ENCODE measurements at places on chromosomes 2 and 18.

DNA sequence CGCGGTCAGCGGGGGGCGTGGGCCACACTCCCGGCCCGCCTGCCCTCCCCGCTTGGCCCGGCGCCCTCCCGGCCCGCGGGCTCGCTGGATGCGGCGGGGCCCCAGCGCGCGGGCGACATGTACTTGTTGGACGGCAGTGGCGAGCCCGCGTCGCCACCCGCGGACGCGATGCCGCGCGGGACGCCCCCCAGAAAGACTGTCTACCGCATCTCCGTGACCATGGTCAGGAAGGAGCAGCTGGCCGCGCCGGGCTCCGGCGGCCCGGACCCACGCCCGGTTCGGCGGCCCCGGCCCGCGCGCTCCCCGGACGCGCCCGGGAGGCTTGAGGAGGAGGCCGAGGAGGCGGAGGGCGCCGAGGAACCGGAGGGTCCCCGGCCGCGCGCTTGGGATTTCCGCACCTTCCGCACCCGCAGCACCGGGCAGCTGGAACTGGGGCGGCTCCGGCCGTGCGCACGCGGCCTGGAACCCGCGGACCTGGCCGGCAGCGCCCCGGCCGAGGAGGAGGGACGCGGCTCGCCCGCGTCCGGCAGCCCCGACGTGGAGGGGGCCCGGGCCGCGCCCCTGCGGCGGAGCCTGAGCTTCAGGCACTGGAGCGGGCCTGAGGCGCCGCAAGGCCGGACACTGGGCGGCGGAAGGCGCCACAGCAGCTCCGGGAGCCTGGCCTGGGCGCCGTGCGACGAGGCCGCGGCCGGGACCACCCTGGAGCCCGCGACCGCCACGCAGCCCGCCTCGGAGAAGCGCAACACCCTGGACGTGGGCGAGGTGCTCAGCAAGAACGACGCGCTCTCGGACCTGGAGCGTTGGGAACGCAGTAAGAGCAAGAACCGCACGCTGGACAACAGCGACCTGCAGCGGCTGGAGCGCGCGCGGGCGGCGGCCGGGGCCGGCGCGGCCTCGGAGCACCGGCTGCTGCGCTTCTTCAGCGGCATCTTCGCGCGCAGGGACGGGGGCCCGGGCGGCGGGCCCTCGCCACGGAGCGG is 176.4 kb downstream of the AGAP1 start:
- DNase-seq: no peak

DNA sequence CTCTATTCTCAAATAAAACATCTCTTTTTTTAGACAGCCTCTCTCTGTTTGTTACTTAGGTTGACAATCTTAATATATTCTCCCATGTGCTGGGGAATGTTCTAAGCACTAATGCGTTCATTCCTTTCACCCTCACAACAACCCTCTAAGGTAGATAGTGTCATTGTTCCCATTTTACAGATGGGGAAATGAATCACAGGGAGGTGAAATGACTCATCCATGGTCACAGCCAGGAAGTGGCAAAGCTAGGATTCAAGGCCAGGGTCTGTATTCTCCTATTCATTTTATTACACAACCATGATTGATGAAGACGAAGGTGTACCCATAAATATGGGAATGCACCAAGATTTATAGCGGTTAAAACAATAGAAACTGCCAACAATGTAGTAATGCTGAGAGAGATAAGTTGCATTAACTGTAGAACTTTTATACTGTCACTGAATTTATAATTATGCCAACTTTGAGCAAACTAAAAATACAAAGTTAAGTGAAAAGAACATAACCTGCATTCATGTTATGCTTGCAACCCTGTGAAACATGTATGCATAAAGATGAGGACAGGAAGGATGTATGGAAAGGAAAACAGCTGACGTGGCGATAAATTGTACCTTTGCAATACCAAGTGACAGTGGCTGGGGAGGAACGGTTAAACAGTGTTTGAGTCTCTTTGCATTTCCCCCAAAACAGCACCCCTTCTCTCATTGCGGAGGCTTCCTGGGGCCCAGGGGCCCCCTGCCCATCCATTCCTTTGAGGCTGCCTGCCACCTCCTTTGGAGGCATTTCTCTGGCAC is 257.7 kb upstream of the AGAP1 start:
- no peak for DNase-seq

DNA sequence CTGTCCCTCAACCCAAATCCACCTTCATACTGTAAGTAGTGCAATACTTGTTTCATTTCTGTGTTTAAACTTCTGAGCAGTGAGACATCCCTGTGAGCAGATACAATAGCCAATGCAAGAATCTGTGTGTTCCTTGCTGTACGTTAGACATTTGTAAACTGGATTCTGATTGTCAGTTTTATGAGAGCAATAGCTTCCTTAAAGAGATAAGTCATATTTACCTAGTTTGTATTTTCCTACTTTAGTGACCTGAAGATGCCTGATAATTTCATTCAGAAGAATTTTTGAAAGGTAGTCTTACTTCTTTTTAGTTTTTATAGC is 90.7 kb downstream of the DPP4 start:
- DNase-seq: no peak

DNA sequence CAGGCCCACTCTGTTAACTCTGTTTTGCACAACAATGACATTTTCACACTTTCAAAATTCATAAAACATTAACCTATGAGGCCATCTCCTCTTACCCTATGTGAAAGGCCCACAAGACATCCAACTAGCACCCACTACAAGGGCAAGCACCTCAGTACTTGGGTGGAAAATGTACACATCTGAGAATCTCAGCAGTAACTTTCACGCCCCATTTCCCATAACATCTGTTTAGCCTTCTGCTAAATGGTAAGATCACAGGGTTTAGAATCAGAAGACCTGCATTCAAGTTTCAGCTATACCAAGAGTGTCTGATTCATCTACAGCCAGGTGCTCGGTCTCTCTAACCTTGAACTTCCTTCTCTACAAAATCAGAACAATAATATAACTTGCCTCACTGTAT is 89.2 kb downstream of the SP100 start:
- DNase-seq: no peak

DNA sequence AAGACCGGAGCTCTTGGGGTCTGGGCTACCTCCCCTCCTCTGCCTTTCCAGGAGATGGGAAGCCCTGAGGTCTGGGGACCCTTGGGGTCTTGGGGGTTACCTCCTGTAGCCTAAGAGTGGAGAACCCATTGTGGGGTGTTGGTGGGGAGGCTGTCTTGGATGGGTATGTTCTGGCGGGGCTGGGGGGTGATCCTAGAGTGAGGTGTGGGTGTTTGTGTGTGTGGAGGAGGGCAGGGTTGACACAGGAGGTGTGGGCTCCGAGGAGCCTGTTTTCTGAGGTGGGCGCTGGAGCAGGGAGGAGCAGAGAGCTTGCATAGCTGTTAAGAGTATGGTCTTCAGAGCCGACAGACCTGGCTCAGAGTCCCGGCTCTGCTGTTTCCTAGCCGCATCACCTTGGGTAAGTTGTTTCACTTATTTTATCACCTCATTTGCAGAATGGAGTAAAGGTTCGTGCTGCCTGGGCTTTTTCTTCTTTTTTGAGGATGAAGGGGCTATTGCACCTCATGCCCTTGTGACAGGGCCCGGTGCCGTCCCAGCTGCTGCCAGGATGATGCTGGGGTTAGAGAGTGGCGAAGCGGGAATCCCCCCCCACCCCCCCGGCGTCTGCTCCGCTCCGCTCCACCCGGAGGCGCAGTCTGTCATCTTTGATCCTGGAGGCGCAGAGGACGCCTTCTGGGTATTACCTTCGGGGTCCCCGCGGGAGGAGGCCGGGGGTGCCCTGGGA is 17.2 kb downstream of the TET3 start:
- DNase-seq: no peak

DNA sequence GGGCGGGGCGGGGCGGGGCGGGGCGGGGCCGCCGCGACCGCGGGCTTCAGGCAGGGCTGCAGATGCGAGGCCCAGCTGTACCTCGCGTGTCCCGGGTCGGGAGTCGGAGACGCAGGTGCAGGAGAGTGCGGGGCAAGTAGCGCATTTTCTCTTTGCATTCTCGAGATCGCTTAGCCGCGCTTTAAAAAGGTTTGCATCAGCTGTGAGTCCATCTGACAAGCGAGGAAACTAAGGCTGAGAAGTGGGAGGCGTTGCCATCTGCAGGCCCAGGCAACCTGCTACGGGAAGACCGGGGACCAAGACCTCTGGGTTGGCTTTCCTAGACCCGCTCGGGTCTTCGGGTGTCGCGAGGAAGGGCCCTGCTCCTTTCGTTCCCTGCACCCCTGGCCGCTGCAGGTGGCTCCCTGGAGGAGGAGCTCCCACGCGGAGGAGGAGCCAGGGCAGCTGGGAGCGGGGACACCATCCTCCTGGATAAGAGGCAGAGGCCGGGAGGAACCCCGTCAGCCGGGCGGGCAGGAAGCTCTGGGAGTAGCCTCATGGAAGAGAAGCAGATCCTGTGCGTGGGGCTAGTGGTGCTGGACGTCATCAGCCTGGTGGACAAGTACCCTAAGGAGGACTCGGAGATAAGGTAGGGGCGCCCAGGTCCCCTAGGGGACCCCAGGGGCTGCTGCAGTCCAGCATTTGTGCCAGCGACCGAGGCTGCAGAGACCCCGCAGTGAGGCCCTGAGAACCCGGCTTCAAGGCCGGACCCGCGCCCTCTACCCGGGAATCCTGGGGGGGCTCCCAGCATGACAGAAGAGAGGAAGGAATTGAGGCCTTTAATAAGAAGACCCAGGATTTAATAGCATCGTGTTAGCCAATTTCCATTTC is at the start of gene KHK:
Gene KHK (plus strand): TSS at position 49 of the 870 bp plus-strand sequence. CDS start 488 bp downstream, at position 537.
- DNase-seq: no peak

DNA sequence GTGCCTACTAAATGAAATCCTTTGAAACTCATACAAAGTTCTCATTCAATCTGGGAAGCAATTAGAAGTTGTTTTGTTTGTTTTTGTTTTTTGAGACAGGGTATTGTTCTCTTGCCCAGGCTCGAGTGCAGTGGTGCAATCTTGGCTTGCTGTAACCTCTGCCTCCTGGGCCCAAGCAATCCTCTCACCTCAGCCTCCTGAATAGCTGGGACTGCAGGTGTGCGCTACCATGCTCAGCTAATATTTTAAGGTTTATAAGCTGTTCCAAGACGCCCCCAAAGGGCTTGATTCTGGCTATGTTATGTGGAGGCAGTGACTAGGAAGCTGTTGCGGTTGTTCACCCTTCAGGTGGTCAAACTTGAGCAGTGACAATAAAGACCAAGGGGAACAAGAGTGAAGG is 48.5 kb downstream of the NAB1 start:
- no peak for DNase-seq

DNA sequence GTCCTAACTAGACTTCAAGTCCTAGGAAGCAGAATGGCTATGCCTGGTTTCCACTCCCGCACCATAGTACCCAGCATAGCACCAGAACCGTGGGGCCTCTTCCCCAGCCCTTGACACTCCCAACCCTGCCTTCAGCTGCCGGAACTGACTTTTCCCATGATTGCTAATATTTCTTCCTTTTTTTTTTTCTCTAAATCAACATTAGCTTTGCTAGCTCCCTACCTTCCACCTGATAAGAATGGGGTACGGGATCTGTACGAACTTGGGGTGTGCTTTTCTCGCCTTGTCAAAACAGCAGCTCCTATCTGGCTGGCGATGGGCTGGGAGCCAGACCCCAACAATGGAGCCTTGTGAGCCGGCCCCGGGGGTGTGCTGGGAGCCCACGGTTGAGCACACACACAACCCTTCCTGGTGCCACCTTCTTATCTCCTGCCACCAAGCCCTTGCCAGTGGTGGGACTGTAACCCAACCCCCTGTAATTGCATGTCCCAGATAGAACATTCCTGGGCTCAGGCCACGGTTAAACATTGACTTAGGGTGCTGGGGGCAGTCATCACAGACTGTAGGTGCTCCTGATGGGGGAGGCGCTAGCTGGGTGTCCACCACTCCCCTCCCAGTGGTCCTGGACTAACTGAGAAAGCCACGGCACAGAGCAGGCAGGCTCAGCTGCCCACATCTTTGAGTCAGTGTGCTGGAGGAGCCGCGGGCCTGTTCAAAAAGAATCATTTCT is 213.0 kb upstream of the HAAO start:
- DNase-seq: no peak

- no peak for DNase-seq
These were observed 71.2 kb downstream of the CELF4 start for GRCh38 chr18:37494406-37494805.

DNA sequence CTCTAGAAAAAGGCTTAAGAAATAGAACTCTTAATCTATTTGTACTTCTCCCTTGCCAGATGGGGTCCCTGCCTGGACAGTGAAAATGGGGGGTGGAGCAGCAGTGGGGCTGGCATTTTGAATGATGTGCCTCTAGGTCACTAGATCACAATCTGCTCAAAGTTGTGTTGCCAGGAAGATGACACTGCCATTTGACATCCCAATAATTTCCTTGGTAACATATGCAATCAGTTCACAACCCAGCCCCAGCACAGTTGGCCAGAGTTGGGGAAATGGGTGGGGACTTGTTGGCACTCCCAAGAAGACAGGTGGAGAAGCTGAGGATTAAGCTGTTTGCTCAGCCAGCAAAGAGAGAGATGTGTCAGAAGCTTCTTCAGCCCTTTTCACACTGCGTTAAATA is 558.3 kb upstream of the KLHL29 start:
- DNase-seq: no peak

- DNase-seq: no peak
These were observed 282.0 kb downstream of the DPP10 start for GRCh38 chr2:114724454-114724853.

GRCh38 chr2:5740053-5740452 is 47.9 kb downstream of the SOX11 start:
- no peak for DNase-seq

GRCh38 chr2:134796373-134796772 is 42.0 kb upstream of the ACMSD start:
- DNase-seq: no peak

DNA sequence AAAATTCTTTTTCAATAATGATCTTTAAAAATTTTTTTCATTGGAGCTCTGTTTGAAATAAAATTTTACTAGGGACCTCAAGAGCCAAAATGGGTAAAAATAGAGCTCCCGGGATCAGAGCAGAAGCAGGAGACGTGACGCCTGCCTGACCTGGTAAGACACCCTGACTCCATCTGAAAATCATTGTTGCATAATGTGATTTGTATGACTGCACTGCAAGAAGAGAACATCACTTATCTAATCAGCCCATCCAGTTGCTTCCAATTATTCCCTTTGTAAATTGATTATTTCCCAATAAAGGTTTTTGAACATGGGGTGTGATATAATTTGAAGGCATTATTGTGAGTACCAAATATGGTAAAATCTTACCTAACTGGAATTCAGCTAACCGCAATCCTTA is 17.1 kb upstream of the TAF1B start:
- DNase-seq: no peak

All from central memory CD8-positive, alpha-beta T cell (primary cell).